ENCODE measurements at places on chromosomes 12 and 14.

GRCh38 chr12:53994009-53994263 is 6.0 kb upstream of the HOXC9 start:
- no peak for DNase-seq

DNA sequence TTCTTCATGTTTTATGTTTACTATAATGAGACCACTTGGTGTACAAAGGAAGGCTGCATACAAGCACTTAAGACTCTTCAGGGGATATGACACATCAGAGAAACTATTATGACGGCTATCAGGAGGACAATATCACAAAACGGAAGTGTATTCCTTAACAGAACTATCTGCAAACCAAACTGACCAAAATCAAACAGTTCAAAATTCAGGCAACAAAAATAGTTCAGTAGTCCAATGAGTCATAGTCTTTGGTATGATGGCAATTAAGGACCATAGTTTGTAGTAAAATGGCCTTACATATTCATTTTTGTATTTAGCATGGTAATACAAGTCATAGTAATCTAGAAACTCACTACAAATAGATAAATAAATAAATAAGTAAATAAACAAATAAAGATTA is 1638.7 kb upstream of the SEL1L start:
- DNase-seq = no peak

GRCh38 chr14:52835122-52835903 is 43.9 kb upstream of the GNPNAT1 start:
- no peak for DNase-seq

- no peak for DNase-seq
Measured at GRCh38 chr14:36167431-36167830, 9.1 kb downstream of the PTCSC3 start.

- no peak for DNase-seq
Measured at GRCh38 chr12:75944905-75945432, 86.6 kb downstream of the PHLDA1 start.

- DNase-seq = no peak
Measured at GRCh38 chr14:102058961-102059360, 27.9 kb downstream of the HSP90AA1 start.

DNA sequence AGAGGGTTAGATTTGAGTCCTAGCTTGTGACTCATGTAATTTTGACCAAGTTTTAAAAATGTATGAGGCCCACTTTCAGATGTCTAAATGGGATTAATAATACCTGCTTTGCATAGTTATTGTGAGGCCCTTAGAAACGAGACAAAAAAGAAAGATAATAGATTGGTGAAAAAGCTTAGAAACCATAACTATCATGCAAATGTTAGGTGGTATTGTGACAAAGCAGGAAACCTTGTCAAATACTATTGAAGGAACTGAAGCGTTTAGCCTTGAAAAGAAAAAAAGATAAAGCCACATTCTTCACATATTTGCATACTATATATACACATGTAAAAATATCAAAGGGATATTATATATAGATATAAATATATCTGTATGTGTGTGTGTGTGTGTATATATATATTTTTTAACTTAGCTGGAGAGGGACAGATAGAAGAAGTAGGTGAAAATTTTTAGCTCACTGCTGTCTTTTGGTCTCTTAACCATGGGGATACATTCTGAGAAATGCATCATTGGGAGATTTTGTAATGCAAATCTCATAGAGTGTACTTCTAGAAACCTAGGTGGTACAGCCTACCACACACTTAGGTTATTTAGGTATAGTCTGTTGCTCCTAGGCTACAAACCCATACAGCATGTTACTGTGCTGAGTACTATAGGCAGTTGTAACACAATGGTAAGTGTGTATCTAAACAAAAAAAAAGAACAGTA is 270.3 kb downstream of the CCDC91 start:
- DNase-seq = no peak

DNA sequence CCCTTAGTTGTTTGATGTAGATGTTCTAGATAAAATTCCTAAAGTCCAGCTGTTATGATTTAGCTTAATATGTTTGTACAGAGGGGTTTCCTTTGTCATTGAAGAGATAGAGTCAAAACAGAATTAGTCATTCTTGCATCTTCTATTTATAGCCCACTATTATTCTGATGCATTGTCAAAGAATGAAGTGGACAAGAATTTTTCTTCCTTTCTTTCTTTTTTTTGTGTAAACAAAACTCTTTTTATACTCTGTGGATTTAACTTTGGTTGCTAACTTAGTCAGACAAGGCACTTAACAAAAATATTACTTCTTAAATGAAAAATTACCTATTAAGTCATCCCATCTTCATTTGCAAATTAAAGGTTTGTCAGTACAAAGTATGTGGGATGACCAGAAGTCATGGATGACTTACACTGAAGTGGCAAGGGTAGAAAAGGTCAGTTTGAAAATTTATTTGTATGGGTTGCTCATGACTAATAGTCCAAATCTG is 215.6 kb upstream of the DDHD1 start:
- no peak for DNase-seq

DNA sequence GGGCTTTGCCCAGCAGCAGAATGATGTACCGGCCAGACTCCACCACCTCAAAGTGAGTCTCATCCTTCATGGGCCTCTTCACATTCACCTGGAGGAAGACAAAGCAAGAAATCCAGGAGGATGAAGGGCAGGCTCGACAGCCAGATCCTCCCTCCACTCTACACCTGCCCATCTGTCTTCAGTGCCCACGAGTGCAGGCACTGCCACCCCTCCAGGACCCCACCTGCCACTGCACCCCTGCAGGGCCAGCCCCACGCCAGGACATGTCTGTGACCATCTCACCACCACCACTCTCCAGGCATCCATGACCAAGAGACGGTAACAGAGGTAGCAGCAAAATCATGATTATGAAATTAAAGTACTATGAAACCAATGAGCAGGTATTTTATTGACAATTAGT is 84.3 kb upstream of the ANO2 start:
- no peak for DNase-seq

DNA sequence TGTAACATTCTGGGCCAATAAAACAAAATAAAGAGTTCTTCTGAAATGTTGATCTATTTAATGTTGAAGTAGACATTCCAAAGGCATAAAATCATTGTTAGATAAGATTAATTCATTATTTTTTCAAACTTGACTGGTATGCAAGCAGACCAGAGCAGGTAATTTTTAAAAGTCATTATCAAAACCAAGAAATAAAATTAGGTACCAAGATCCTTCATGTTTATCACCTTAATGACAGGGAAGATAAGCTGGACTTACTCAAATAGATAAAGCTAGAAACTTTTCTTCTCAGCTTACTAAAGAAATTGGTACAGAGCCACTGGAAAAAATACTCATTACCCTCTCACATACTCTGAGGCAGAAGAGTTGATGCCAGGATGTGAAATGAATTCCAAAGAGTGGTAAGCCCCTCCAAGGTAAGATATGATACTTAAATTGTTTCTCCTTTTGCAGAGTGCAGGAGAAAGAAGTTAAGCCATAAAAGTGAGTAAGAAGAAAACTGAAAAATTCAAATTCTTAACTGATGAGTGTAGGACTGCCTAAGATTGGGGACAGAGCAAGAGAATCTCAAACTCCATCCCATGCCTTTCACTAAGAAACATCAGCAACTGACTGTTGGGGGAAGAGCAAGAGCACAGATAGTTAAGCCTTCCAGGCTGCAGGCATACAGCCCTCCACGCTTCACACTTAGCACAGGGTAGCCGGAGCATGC is 111.9 kb downstream of the SLC41A2 start:
- DNase-seq = no peak

- no peak for DNase-seq
Measured at GRCh38 chr12:124020514-124020949, 47.5 kb downstream of the ZNF664 start.

DNA sequence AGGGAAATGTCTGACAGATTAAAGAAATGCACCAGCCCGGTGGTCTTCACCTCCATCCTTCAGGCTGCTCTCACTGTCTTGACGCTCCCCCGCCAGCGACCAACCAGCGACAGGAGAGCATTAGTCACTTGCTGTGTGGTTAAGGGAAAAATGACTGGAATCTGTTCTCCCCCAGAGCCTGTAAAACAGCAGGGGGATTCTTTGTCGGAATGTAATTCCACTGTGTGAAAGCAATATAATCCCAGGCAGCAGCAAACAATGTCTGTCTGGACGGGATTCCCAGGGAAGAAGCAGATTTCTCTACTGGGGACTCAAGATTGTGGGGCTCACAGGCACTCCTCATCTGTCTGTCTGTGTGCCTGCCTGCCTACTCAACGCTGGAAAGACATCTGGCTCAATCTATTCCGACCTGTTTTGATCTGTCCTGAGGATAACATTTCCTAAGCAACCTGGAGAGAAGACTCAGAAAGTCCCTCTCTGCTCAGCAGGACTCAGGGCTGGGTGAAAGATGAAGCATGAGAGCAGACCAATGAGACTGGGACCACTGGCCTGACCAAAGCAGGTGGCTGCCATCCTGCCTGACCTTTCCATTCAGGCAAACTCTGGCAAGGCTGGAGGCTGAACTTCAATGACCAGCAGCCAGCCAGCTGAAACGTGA is 54.6 kb downstream of the NUAK1 start:
- no peak for DNase-seq

DNA sequence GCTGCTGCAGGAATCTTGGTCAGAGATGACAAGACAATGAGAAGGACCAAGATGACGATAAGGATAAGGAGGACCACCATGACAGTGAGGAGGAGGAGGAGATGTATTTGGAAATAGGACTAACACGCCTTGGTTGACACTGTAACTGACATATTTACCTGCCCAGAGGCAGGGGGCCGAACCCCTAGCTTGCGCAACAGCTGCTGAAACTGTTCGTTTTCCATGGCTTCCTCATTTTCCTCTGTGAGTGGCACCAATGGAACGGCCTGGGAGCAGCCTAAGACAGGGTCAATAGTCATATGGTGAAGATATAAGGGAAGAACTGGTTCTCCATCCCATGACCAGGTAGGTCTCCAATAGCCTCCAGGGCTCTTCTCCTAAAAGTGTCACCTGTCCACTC is 28.8 kb downstream of the TIMELESS start:
- DNase-seq = no peak

DNA sequence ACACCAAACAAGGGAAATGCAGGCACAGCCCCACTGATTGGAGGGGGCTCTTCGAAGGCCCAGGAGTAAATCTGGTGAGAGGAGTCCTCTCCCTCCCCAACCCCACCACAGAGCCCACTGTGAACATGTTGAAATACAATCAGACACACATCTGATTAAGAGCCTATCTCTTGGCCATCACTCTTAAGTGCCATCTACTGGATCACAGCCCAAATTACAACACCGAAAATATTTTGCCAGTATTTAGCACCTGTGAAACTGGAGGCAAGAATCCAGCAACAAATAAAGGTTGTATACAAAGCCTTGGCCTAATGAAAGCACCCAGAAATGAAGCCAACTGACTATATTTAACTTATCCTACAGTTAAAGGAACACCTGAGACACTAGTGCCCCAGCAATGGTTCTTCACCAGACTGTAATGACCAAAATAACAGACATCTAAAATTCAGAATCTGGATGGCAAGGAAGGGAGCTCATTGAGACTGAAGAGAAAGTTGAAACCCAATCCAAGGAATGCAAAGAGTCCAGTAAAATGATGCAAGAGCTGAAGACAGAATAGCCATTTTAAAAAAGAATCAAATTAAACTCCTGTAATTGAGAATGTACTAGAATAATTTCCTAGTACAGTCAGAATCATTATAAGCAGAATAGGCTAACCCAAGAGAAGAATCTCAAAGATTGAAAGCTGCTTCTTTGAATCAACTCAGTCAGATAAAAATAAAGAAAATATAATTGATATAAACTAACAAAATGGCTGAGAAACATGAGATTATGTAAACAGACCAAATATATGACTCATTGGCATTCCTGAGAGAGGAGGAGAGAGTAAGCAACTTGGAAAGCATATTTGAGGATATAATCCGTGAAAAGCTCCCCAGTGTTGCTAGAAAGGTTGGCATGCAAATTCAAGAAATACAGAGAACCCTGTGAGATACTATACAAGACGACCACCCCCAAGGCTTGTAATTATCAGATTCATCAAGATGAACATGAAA is 1117.0 kb downstream of the FLRT2 start:
- no peak for DNase-seq

GRCh38 chr12:91276509-91276908 is 93.9 kb upstream of the DCN start:
- no peak for DNase-seq

GRCh38 chr12:121079736-121080272 is 40.8 kb upstream of the OASL start:
- no peak for DNase-seq

- DNase-seq = no peak
Measured at GRCh38 chr14:47490766-47491165, 184.6 kb downstream of the MDGA2 start.

DNA sequence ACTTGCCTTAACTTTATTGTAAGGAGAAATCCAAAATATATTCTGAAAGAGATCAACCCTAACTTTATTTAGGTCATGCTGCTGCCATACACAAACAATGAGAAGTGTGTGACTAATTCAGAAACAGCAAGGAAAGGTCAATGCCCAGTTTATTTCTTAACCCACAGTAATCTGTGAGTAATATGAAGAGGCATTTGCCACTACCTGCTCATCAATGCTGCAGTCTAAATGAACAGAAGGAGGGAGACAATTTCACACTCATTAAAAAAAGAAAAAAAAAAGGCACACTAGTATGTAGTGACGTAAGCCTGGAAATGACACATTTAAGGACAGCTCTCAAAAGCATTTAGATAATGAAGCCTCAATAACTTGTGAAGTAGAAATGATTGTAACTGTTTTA is 90.5 kb upstream of the FOXN3 start:
- no peak for DNase-seq

DNA sequence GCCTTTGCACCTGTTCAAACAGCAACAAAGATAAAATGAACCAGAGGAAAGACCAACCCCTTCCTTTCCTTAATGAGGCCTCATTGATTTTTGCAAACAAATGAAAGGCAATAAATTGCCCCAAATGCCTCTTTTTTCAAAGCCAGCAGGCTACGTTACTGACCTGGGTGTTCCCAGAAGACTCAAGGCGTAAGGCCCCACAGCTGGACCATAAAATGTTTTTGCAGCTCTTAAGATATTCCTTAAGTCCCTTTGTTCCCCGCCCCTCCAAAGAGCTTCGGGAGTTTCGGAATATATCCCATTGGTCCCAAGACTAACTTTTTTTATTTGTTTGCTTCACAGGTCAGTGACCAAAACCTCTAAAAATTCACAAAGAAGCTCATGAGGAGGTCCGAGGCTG is 462.9 kb upstream of the PRICKLE1 start:
- DNase-seq = no peak

DNA sequence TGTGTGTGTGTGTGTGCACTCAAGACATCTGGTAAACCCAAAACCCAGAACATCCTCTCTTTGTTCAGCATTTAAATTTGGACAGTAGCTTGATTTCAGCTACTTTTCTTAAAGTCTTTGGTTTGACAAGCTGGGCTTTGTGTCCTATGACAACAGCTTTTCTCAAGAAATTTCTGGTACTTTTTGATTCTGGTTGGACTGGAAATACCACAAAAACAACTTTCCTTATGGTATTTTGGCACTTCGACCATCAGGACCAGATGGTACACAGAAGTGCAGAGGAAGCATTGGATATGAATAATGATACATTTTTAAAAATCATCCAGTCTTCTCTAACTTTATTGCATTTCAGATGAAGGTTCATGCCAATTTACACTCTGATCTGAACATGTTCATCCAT is 286.6 kb upstream of the FLRT2 start:
- DNase-seq = no peak

- no peak for DNase-seq
Measured at GRCh38 chr12:82963956-82964355, 277.2 kb downstream of the TMTC2 start.
